ENCODE measurements at places on chromosomes 11 and 22.

GRCh38 chr22:46587492-46588278 lies 32.5 kb upstream of the GRAMD4 start:
- DNase-seq = no peak

GRCh38 chr11:122167100-122167499 lies 51.1 kb upstream of the BLID start:
- no peak for DNase-seq

GRCh38 chr11:70901951-70902521 lies 350.3 kb downstream of the SHANK2 start:
- no peak for DNase-seq

GRCh38 chr22:49582678-49583077 lies 245.0 kb downstream of the BRD1 start:
- no peak for DNase-seq

DNA sequence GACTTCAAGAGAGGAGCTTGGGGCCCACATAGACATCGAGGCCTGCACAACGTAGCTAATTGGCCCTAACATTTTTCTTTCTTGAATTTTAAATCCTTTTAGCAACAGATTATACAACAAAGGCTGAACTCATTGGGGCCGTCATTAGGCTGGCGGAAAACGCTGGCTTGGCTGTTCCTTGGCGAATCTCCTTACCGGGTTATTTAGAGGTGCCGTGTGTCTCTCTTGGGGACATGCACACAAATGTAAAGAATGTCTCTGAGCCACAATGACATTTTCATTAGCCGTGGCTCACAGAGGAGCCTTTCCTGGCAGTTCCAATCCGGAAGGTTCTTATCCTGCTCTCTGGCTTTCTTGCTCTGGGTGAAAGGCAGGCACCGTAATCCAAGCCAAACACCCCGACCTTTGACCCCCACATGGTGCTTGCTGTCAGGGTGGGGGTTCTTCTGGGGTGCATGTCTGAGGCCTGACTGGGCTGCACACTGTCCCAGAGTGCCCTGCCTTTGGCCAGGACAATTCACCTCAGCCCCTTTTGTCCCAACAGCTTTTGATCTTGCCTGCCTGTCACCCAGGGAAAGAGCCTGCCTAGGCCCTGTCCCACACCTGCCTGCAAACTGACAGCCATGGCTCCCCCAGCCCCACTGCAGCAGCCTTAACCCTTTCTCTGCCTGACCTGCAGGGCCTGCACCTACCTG lies 9.2 kb upstream of the FGF3 start:
- no peak for DNase-seq

- DNase-seq = no peak
Measured at GRCh38 chr11:6799402-6799801, at the start of gene OR6A2. TSS of gene OR6A2 (minus strand) at chr11:6799689. CDS start at chr11:6795708, 3,981 bp downstream.
